CD4-positive, alpha-beta T cell treated with Interferon gamma for 1 hour (primary cell): ENCODE measurements at places on chromosomes 1 and 21.
A peak's percentile ranks its signal among the peaks of the same experiment; 100 is the strongest.

GRCh38 chr1:24329331-24329730, 10.2 kb downstream of the GRHL3 start:
- no peak for DNase-seq

GRCh38 chr1:20233866-20234265, 47.5 kb upstream of the PLA2G2C start:
- no peak for DNase-seq

DNA sequence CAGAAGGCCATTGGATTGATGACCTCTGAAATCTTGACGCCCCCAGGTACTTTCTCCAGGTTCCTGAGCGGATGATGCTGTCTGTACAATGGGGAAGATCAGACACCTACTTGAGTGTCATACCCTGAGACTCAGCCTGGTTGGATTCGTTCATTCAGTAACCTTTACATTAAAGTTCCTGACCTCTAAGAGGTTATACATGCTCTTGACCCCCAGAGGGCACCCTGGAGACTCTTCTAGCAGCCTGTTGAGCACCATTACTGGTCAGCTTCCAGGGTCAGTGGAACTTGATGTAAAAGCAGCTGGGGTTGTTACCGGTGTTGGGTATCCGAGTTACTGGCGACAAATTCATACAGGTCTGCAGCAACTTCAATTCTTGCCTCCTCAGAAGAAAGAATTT, 114.3 kb upstream of the ZNF678 start:
- DNase-seq: no peak

DNA sequence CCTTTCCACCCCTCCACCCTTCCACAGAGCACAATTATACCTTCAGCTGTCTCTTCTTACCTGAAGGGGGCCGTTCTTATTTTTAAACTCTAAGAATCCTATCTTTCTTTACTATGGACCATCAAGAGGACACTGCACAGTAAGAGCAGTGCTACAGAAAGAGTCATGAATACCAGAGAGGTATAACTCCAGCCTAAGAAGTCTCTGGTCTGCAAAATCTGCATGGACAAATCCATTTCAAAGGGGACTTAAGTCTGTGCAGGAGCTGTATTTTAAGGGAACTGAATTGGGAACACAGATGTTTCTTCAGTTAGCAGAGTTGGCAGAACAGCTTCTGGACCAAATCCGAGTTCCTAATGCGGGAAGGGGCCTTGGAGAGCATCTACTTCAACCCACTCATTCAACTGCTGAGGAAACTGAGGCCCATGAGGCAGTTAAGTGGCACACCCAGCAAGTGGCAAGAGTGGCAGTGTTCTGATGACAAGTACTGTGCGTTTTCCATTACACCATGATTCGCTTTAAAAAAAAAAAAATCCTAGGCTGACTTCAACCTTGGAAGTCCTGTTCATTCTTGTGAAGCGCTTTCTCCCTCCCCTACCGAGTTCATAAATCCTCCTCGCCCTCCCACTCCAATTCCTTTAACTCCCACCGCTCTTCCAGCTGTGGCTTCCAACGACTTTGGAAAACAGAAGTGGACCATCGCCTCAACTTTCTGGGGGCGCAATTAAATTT, 1.8 kb downstream of the PLPP3 start:
- DNase-seq: no peak

- no peak for DNase-seq
These were observed 759 bp downstream of the AMPD2 start for GRCh38 chr1:109620401-109620791.

- peak; percentile 36 for DNase-seq
These were observed 734.2 kb upstream of the ADAMTS5 start for GRCh38 chr21:27700974-27701614.

DNA sequence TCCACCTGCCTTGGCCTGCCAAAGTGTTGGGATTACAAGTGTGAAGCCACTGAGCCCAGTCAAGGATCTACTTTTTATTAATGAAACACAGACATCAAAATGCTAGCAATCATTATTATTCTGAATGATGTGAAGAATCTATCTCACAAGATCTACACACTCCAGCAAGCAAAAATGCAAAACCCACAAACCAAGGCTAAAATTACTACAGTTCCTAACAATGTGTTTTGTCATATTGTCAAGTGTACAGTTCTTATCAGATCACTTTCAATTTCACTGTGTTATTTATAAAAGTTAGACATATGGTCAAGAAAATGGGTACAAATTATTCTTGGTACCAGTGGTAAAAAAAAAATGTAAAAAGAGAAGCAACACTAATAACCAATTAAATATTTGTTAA, 61.3 kb upstream of the SDC3 start:
- no peak for DNase-seq

GRCh38 chr1:16174261-16174868, 18.5 kb upstream of the EPHA2 start:
- DNase-seq: no peak

DNA sequence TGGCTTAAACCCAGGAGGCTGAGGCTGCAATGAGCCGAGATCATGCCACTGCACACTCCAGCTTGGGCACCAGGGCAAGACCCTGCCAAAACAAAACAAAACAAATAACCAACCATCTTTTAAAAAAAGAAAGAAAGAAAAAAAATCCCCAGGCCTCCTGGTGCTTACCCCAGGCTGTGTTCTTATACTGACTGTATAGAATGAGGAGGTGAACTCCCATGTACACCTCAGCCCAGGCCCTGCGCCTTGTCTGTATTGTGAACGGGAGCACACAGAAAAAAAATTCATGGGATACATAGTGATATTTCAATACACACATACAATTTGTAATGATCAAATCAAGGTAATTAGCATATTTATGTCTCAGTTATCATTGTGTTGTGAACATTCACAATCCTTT, 14.1 kb downstream of the RPL5 start:
- DNase-seq: no peak

- DNase-seq: no peak
These were observed 135.1 kb upstream of the F3 start for GRCh38 chr1:94676686-94677085.

GRCh38 chr1:70656361-70656760, 245.3 kb downstream of the CTH start:
- DNase-seq: no peak

- DNase-seq: no peak
These were observed 27.8 kb downstream of the DIPK1A start for GRCh38 chr1:92933459-92933858.

DNA sequence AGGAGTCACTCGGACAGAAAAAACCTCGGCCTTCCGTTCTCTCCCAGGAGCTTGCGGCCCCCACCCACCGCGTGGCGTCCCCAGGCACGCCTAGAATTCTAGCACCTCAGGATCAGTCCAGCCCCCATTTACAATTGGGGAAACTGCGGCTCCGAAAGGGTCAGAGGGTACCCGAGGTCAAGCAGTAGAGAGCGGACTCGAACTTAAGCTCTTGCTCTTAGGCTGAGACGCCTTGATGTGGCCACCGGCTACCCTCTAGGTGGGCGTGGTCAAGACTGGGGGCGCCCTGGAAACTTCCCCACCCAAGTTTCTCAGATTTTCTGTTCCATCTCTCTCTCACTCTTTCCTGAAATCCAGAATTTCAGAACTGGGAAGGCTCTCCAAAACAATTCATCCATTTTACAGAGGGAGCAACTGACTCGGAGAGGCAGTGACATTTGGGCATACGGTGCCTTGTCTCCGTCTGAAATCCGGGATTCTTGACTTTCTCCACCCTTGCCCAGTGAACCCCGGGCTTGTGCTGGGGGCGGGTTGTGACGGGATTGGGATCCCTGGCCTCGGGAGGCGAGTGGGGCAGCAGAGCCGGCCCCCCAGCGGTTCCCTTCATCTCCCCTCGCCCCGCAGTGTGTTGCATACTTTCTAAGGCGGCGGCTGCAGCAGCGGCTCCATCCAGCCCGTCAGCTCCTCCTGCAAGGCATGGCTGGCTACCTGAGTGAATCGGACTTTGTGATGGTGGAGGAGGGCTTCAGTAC, 777 bp downstream of the AZIN2 start:
- DNase-seq: no peak

- DNase-seq: no peak
These were observed 21.1 kb downstream of the FYB2 start for GRCh38 chr1:56798053-56798471.

GRCh38 chr21:40827509-40827908, 19.4 kb downstream of the DSCAM start:
- no peak for DNase-seq

DNA sequence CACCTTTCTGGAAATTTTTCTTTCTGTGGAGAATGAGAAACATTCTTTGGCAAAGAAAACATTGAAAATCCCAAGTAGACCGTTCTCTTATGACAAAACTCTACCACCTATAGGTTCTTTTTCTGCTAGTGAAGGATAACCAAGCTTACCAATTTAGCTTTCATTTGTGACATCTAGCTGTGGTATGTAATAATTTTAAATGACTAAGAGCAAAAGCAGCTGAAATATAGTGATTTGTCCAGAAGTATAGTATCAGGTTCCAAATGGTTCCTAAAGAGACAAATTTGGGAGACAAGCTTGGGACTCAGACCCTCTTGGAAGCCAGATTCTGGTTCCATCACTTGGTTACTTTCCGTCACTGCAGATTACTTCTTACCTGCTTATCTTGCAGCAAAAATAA, 24.4 kb downstream of the FUBP1 start:
- DNase-seq: no peak

GRCh38 chr1:179883040-179883744, 1.1 kb downstream of the TOR1AIP1 start:
- peak; percentile 40 for DNase-seq

DNA sequence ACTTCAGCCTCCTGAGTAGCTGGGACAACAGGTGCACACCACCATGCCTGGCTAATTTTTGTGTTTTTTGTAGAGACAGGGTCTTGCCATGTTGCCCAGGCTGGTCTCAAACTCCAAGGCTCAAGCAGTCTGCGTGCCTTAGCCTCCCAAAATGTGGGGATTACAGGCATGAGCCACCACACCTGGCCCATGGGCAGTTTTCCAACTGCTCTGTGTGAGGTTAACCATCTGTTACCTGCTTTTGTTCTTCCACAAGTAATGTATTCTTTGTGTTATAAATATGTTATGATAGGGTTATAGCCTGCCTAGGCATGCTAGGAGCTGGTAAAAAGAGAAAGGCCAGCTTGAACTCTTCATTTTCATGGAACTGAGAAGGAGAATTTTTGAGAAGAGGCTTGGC, 30.7 kb downstream of the TUFT1 start:
- DNase-seq: no peak

GRCh38 chr21:36706482-36706852, 7.6 kb downstream of the SIM2 start:
- DNase-seq: no peak

- no peak for DNase-seq
These were observed 219.0 kb upstream of the NRIP1 start for GRCh38 chr21:15283789-15284188.
